ENCODE measurements at places on chromosomes 16 and 17. TPM values are rescaled to one million over a fixed set of nuclear protein-coding genes. Genes with fewer than 3 reads are reported as not detected.

The ZSCAN10 gene
- not detected for total RNA-seq

The C17orf67 gene
- 1.4 TPM for total RNA-seq

The GPR139 gene
- not detected for total RNA-seq

The MYO15B gene
- 1.2 TPM for total RNA-seq

The CHRNE gene
- 0.56 TPM for total RNA-seq

The LPO gene
- not detected for total RNA-seq

The DNASE1L2 gene
- total RNA-seq, result 0.58 TPM

The ZNF778 gene
- 24.8 TPM for total RNA-seq

The CLEC3A gene
- not detected for total RNA-seq

The GPR142 gene
- not detected for total RNA-seq

The FOXF1 gene
- 0.28 TPM for total RNA-seq

The TMC6 gene
- 7.6 TPM for total RNA-seq

The RAPGEFL1 gene
- 0.85 TPM for total RNA-seq

The RNF43 gene
- total RNA-seq, result 0.28 TPM

The HEATR9 gene
- total RNA-seq, result not detected

The CES4A gene
- total RNA-seq, result 0.58 TPM

The HCRT gene
- total RNA-seq, result not detected

The SARM1 gene
- total RNA-seq, result 7.5 TPM

The KRTAP2-2 gene
- not detected for total RNA-seq

The ALDH3A1 gene
- total RNA-seq, result under 0.01 TPM

The HAS3 gene
- 5.6 TPM for total RNA-seq

The KRTAP9-4 gene
- total RNA-seq, result not detected

The PYDC1 gene
- not detected for total RNA-seq

The TTYH2 gene
- 1.5 TPM for total RNA-seq
